ENCODE measurements at places on chromosomes 5 and 9. TPM values are rescaled to one million over a fixed set of nuclear protein-coding genes. Genes with fewer than 3 reads are reported as not detected.
A peak's percentile ranks its signal among the peaks of the same experiment; 100 is the strongest.

- peaks cover 23% of the 10 kb centered on the region for H3K4me1 ChIP-seq
- no peak overlapping the region for H3K4me3 ChIP-seq
- no peaks in the 10 kb centered on the region for H3K36me3 ChIP-seq
- H3K27ac ChIP-seq = no peak overlapping the region
- no peaks in the 10 kb centered on the region for H3K27me3 ChIP-seq
These were observed 101.2 kb downstream of the PARP8 start for GRCh38 chr5:50767588-50767987.

DNA sequence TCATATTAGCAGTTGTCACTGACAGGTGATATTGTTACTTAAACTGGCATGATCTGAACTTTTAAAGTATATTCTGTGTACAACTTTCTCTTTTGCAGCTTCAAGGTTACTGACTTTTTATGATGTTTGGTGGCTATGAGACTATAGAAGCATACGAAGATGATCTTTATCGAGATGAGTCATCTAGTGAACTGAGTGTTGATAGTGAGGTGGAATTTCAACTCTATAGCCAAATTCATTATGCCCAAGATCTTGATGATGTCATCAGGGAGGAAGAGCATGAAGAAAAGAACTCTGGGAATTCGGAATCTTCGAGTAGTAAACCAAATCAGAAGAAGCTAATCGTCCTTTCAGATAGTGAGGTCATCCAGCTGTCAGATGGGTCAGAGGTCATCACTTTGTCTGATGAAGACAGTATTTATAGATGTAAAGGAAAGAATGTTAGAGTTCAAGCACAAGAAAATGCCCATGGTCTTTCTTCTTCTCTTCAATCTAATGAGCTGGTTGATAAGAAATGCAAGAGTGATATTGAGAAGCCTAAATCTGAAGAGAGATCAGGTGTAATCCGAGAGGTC lies 5.9 kb downstream of the ZCCHC7 start:
- H3K27me3 ChIP-seq = no peaks in the 10 kb centered on the region
- peaks cover 25% of the 10 kb centered on the region for H3K36me3 ChIP-seq
- no peak for DNase-seq
- peaks cover 12% of the 10 kb centered on the region for H3K4me1 ChIP-seq

DNA sequence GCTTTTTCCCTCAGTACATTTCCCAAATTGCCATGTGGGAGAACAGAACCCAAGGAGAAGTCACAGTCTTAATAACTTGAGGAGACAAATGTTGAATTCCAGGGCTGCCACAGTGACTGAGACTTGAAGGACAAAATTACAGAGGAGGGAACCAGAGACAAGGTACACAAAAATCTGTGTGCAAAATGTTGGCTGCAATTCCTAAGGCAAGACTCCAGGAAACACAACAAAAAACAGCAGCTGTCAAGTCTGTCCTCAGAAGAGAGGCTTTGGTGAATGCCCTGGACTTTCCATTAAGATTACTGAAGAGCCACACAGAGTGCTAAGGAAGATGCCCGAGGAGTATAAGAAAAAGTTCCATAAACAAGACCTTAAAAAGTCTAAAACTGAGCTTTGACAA lies 21.1 kb downstream of the AP3B1 start:
- no peak for DNase-seq
- H3K4me3 ChIP-seq = no peak overlapping the region
- H3K27ac ChIP-seq = no peak overlapping the region
- H3K36me3 ChIP-seq = no peaks in the 10 kb centered on the region

- H3K36me3 ChIP-seq = no peaks in the 10 kb centered on the region
- H3K4me3 ChIP-seq = peak overlapping the region; percentile 94
- peaks cover 25% of the 10 kb centered on the region for H3K4me1 ChIP-seq
- peak overlapping the region; percentile 70 for H3K27ac ChIP-seq
- H3K27me3 ChIP-seq = no peaks in the 10 kb centered on the region
These were observed 2.0 kb downstream of the MYO10 start for GRCh38 chr5:16934123-16934522.

DNA sequence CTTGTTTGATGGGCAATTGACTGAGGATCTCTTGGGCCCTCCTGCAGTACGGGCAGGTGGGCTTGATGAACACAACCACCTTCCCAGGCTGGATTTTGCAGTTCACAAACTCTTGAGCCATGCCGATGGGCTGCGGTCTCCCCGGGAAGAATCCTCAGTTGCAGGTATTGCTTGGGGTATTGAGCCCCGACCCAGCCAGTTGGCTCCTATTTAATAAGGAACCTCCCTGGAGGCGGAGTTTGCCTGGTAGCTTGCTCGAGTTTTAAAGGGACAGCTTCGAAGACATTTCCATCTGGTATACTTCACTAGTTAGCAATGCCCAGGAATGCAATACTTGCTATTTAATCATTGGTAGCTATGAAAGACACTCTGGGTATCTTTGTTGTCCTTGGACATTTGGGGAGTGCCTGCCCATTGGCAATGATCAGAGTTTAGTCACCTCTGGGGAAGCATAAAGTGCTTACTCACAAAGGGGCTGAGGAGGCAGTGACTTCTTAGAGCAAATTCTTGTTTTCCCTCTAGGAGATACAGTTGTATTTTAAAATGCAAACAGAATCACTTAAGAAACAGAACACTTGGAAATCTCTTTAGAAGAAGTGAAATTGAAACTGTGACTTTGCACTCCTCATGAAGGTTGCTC lies at the start of gene GLRX:
GLRX (minus strand) TSS at position 185 of the 640 bp plus-strand sequence; CDS start at position 121, 64 bp downstream.
- H3K27ac ChIP-seq = peak within 1 kb of the TSS; percentile 97
- DNase-seq = peak; percentile 97
- H3K36me3 ChIP-seq = peaks cover 10% of the 10 kb centered on the region
- peak within 1 kb of the TSS; percentile 99 for H3K4me3 ChIP-seq
- H3K4me1 ChIP-seq = peaks cover 47% of the 10 kb centered on the region
- H3K27me3 ChIP-seq = no peaks in the 10 kb centered on the region

DNA sequence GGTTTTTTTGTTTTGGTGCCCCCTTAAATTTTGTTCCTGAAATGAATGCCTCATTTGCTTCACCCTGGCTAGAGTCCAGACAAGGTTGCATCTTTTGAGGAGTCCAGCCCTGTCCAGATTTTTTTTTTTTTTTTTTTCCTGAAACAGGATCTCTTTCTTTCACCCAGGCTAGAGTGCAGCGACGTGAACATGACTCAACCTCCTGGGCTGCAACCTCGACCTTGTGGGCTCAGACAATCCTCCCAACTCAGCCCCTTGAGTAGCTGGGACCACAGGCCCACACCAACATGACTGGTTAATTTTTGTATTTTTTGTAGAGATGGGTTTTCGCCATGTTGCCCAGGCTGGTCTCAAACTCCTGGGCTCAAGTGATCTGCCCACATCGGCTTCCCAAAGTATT lies 469.0 kb upstream of the BRINP1 start:
- H3K4me3 ChIP-seq = no peak overlapping the region
- no peak for DNase-seq
- no peaks in the 10 kb centered on the region for H3K27me3 ChIP-seq
- no peaks in the 10 kb centered on the region for H3K4me1 ChIP-seq
- no peaks in the 10 kb centered on the region for H3K36me3 ChIP-seq

- no peaks in the 10 kb centered on the region for H3K27me3 ChIP-seq
- H3K4me3 ChIP-seq = 0 out of 2 replicates have a peak overlapping the region, but pooled peaks have one; percentile 13
- H3K36me3 ChIP-seq = peaks cover 6% of the 10 kb centered on the region
These were observed 118.6 kb upstream of the RETREG1 start for GRCh38 chr5:16735101-16736060.

GRCh38 chr9:127318651-127319167 lies 54.1 kb downstream of the GARNL3 start:
- H3K4me3 ChIP-seq = 0 out of 2 replicates have a peak overlapping the region, but pooled peaks have one; percentile 14
- H3K4me1 ChIP-seq = peaks cover 28% of the 10 kb centered on the region
- peak overlapping the region; percentile 26 for H3K27ac ChIP-seq
- DNase-seq = peak; percentile 83
- H3K27me3 ChIP-seq = no peaks in the 10 kb centered on the region

DNA sequence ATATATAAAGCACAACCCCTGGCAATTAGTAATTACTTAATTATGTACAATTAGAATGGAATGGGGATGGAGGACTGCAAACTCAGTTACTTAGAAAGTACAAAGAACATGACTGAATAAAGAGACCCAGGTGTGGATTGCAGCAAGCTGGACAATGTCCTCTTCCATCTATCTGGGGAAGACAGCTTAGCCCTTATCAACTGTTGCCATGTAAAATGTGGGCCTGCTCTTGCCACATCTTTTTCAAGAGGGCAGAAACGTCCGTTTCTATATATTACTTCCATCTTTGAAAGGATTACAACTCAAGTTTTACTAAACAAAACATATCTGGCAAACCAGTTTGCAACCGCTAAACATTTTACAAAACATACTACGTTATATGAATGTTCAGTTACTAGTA lies 26.2 kb downstream of the GOLPH3 start:
- H3K27ac ChIP-seq = no peak overlapping the region
- H3K4me1 ChIP-seq = peaks cover 40% of the 10 kb centered on the region
- no peaks in the 10 kb centered on the region for H3K36me3 ChIP-seq
- DNase-seq = no peak

GRCh38 chr5:89842531-89842930 lies 567.0 kb downstream of the CETN3 start:
- H3K27ac ChIP-seq = no peak overlapping the region
- DNase-seq = no peak
- no peaks in the 10 kb centered on the region for H3K36me3 ChIP-seq

The PCDHA12 gene
- not detected for total RNA-seq

The BSPRY gene
- not detected for total RNA-seq

The C5orf58 gene
- total RNA-seq = not detected

The DOCK2 gene
- 10.4 TPM for total RNA-seq

The AK8 gene
- total RNA-seq = 1.0 TPM

The PCDH1 gene
- 3.5 TPM for total RNA-seq

The SLC22A4 gene
- total RNA-seq = 26.3 TPM
